ENCODE measurements at places on chromosomes 4 and X.

DNA sequence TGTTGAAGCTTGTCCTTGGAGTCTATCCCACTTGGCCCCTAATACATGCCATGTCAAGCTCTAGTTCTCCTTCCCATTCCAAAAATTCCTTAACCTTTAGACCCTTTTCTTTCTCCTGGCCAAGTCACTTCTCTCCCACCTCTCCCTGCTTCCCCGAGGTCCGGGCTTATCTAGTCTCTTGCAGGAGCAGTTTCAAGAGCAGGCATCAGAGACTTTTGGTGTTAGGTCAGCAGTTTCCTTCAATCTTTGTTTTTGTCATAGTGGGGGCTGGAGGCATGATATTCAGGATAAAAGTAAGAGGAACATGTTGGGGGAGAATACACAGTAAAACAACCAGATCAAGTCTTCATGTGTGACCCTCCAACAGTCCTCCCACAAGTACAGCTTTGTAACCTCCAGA, 11.5 kb upstream of the IDS start:
- no peak for DNase-seq

DNA sequence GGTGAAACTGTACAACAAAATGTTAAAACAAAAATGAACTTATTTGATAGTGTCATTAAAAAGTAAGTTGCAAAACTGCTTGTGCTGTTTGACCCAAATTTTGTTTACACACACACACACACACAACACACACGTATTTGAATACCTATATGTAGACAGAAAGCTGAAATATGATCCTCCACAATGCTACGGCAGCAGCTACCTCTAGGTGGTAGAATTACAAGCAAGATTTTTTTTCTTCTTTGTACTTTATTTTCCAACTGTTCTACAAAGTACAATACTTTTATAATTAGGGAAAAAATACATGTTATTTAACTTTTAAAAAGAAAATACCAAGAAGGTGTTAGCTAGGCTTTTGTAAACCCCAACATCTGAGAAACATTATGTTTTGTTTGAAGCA, 1.2 kb downstream of the CYTL1 start:
- DNase-seq: no peak

GRCh38 chrX:97751735-97752134, 868.0 kb downstream of the RPA4 start:
- DNase-seq: no peak

GRCh38 chr4:102629673-102630072, 128.5 kb downstream of the NFKB1 start:
- DNase-seq: no peak
